ENCODE measurements at places on chromosomes 2 and 18. TPM values are rescaled to one million over a fixed set of nuclear protein-coding genes. Genes with fewer than 3 reads are reported as not detected.

The CD226 gene
- 0.13 TPM for total RNA-seq

The SP5 gene
- total RNA-seq: not detected

The FBXO48 gene
- 0.58 TPM for total RNA-seq

The BCL2 gene
- total RNA-seq: 0.56 TPM

The GNAL gene
- 5.8 TPM for total RNA-seq

The PSTPIP2 gene
- total RNA-seq: 0.14 TPM

The MATN3 gene
- total RNA-seq: 17.8 TPM

The TEX44 gene
- total RNA-seq: not detected

The DBI gene
- 415 TPM for total RNA-seq

The EML6 gene
- total RNA-seq: 1.0 TPM

The BMP10 gene
- total RNA-seq: not detected

The NT5DC4 gene
- not detected for total RNA-seq

Data from A549 treated with Hydrocortisone at 1 μM for 4 hours (cell line).